Ascending aorta (tissue), 2 donors: ENCODE measurements at places on chromosomes 7 and 10. TPM values are rescaled to one million over a fixed set of nuclear protein-coding genes. Genes with fewer than 3 reads are reported as not detected.

Gene COL13A1
- total RNA-seq: 8.0 TPM

Gene GNAI1
- total RNA-seq: 8.7 TPM

Gene SPAM1
- not detected for total RNA-seq

Gene RPEL1
- total RNA-seq: not detected

Gene STEAP4
- total RNA-seq: 211 TPM

- no peaks in the 10 kb centered on the region for H3K4me1 ChIP-seq
- H3K4me3 ChIP-seq: no peak overlapping the region
- no peaks in the 10 kb centered on the region for H3K27me3 ChIP-seq
These were observed 147.3 kb downstream of the ZEB1 start for GRCh38 chr10:31466313-31466712.

DNA sequence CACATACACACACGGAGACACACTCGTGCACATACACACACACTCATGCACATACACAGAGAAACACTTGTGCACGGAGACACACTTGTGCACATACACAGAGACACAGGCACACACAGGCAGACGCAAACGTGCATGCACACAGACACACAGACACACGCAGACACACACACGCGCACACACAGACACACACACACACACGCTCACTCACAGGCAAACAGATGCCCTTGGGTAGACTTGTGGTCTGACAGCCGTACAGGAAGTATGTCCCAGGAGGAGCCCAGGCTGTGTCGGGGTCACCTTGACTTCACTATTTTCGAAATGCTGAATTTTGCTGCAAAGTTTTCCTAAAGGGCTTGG, 538.0 kb downstream of the DNAJB6 start:
- no peak overlapping the region for H3K4me3 ChIP-seq
- H3K4me1 ChIP-seq: no peaks in the 10 kb centered on the region
- no peaks in the 10 kb centered on the region for H3K36me3 ChIP-seq
- no peak for DNase-seq
- H3K27ac ChIP-seq: no peak overlapping the region

DNA sequence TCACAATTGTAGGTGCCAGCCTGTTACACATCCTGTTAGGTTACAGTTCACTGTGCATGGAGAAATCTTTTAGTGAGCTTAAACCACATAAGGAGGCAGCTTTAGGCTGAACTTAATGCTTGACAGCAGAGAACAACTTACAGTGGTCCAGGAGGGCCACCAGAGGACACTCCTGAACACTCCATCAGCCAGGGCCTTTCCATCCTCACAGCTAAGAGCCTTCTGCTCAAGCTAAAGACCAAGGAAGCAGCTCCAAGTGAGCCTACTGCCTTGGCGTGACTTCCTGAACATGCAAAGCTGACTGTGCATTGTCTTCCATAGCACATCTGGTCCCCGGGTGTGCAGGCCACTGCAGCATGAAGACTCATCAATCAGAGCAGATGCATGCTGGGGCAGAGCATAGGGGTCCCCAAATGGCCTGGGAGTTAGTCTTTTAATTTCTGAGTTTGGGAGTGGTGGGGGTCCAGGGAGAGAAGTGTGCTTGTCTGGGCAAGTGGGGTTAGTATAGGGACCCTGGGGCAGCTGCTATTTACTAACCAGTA, 105.0 kb downstream of the ZNF248 start:
- no peak for DNase-seq
- H3K27ac ChIP-seq: no peak overlapping the region
- no peak overlapping the region for H3K4me3 ChIP-seq
- no peaks in the 10 kb centered on the region for H3K36me3 ChIP-seq
- no peaks in the 10 kb centered on the region for H3K27me3 ChIP-seq
- H3K4me1 ChIP-seq: no peaks in the 10 kb centered on the region

GRCh38 chr10:75602341-75602740, 170.9 kb downstream of the LRMDA start:
- H3K4me3 ChIP-seq: no peak overlapping the region
- no peaks in the 10 kb centered on the region for H3K27me3 ChIP-seq
- no peak for DNase-seq

DNA sequence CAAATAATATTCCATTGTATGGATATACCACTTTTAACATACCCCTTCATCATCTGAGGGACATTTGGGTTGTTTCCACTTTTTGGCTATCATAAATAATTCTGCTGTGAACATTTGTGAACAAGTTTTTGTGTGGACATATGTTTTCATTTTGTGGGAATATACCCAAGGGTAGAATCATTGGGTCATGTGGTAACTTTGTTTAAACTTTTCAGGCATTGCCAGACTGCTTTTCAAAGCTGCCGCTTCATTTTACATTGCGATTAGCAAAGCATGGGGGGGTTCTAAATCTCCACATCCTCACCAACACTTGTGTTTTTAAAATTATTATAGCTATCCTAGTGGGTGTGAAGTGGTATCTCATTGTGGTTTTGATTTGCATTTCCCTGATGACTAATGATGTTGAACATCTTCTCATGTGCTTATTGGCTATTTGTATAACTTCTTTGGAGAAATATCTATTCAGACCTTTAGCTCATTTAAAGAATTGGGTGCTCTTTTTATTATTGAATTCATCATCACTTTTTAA, 8.4 kb upstream of the HHEX start:
- no peak overlapping the region for H3K27ac ChIP-seq
- no peak overlapping the region for H3K4me3 ChIP-seq
- no peaks in the 10 kb centered on the region for H3K27me3 ChIP-seq
- DNase-seq: no peak
- H3K36me3 ChIP-seq: no peaks in the 10 kb centered on the region

DNA sequence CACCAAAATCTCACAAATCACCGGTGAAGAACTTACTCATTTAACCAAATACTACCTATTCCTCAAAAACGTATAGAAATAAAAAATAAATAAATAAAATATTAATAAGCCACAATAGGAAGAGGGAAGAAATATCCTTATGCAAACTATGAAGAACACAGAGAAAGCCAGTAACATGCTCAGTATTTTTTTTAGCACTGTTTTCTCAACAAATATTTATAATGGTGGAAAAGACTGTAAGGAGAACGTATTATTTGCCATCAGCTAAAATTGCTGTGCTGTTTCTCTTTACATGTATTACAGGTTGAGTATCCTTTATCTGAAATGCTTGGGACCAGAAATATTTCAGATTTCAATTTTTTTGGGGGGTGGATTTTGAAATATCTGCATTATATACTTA, 21.0 kb downstream of the KIAA1217 start:
- H3K36me3 ChIP-seq: no peaks in the 10 kb centered on the region
- H3K4me1 ChIP-seq: no peaks in the 10 kb centered on the region
- no peaks in the 10 kb centered on the region for H3K27me3 ChIP-seq
- DNase-seq: no peak
- no peak overlapping the region for H3K4me3 ChIP-seq

DNA sequence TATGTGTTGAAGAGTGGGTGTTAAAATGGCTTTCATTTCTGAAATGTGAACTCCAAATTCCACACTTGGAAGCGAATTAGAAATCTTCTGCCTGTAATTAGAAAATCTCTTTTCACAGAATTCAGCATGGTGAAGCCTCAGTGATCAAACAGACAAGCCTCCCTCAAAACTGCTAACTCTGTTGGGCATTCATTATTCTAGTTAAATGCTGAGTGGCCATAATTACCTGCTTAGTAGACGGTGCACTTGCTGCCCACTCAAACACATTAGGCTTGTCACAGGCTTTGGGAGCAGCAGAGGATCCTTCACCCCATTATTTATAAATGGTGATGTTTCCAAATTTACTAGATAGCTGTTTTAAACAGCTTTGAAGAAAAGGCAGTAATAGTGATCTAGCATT, 177.2 kb upstream of the PCLO start:
- H3K4me3 ChIP-seq: no peak overlapping the region
- no peak overlapping the region for H3K27ac ChIP-seq
- no peak for DNase-seq
- no peaks in the 10 kb centered on the region for H3K27me3 ChIP-seq
- H3K36me3 ChIP-seq: no peaks in the 10 kb centered on the region
- no peaks in the 10 kb centered on the region for H3K4me1 ChIP-seq

DNA sequence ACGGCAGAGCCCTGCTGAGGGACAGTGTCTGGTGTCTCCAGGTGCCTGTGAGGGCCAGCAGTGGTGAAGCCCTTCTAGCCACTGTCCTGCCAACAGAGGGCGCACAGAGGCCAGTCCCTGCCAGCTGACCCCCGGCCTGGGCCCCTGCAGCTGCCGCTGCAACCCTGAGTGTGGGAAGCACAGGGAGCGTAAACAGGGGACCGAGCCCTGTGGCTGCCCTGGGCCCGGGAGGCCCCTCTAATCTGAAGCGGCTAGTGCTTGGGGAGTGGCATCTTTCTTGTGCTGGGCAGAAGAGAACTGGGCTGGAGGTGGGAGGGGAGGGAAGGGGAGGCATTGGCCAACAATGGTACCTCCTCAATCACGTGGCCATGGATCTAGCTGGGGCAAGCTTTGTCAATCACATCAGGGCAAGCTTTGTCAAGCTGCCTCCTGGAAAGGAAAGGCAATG, 34.6 kb downstream of the TRIM8 start:
- DNase-seq: no peak
- H3K4me3 ChIP-seq: no peak overlapping the region
- H3K36me3 ChIP-seq: peaks cover 7% of the 10 kb centered on the region
- H3K27ac ChIP-seq: no peak overlapping the region

DNA sequence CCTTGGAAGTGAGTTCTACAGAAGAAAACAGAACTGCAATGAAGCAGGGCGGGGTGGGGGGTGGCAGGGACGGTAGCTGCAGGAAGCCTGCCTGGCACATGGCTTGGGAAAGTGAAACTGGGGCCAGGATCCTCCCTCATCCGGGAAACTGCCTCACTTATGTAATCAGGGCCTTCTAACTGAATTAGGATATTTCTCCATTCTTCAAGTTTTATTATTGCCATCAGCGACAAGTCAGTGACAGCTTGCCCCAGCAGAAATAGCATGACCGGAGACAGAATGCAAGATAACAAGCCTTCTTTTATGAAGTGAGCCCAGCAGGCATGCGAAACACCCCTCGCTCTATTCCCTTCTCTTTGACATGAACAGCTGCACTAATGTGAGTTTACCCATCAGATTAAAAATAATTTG, 77.5 kb upstream of the CACUL1 start:
- peak; percentile 73 for DNase-seq
- H3K4me1 ChIP-seq: no peaks in the 10 kb centered on the region
- H3K36me3 ChIP-seq: no peaks in the 10 kb centered on the region

DNA sequence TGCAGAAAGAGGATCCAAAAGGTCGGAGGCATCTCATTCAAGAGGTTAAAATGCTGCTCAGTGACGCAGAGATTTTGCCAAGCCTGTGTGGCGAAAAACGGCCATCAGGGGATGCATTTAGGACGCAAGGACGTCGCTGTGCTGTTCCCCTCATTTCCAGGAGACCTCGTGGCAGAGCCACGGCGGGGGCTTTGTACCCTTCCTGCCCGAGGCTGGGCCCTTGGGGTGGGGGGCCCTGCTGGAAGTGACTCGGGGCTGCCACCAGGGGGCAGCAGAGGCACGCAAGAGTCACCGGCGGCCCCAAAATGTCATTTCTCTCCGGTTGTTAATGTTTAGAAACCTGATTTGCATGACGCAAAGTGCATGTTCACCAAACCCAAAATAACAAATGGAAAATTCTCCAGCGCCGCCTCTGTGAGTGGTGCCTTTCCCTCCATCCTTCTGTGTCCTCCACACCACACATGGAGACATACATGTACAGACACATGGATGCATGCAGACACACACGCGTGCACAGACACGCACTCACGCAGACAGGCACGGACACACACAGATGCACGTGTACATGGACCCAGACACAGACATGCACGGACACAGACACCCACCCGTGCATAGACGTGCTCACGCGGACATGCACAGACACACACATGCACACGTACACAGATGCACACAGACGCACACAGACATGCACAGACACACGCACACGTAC, 51.0 kb upstream of the NKX6-2 start:
- DNase-seq: no peak
- H3K36me3 ChIP-seq: no peaks in the 10 kb centered on the region
- H3K4me3 ChIP-seq: no peak overlapping the region
- H3K4me1 ChIP-seq: no peaks in the 10 kb centered on the region
- no peaks in the 10 kb centered on the region for H3K27me3 ChIP-seq
